ENCODE measurements at places on chromosomes 16 and 17. TPM values are rescaled to one million over a fixed set of nuclear protein-coding genes. Genes with fewer than 3 reads are reported as not detected.

The SLFN12L gene
- 0.50 TPM for total RNA-seq

DNA sequence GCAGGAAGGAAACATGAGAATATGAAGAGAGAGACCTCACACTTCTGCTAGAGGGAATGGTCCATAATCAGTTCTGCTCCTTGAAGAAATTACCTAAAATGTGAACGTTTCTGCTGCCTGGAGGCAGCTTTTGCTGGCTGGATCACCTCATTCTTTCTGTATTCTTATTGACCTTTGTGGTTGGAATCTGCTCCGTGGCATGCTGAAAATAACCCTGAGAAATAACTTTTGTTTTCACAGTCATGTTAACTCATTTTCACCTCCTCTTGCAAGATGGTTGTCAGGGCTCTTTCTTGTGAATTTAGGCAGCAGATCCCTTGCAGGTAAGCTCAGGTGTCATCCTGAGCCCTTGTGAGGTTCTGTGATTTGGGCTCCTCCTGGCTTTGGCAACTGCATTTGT is 70.2 kb downstream of the IRF8 start:
- no peak for ATAC-seq

DNA sequence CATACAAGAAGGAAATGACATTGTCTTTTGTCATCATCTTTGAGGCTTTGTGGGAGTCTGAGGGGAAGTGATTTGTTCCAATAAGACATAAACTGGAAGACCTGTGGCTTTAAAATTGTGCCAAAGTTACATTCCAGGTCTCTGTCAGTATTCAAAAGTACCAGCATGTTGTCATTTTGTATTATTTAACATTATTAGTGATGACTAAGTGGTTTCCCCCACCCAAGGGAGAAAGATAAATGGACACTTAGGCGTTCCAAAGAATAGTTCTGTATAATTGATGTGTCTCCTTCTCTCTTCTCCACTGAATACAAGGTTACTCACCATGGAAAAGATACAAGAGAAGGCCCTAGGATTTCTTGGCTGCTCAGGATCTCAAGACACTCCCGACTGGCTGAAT is 3.8 kb downstream of the CFAP97D1 start:
- no peak for ATAC-seq

The CHST4 gene
- not detected for total RNA-seq

DNA sequence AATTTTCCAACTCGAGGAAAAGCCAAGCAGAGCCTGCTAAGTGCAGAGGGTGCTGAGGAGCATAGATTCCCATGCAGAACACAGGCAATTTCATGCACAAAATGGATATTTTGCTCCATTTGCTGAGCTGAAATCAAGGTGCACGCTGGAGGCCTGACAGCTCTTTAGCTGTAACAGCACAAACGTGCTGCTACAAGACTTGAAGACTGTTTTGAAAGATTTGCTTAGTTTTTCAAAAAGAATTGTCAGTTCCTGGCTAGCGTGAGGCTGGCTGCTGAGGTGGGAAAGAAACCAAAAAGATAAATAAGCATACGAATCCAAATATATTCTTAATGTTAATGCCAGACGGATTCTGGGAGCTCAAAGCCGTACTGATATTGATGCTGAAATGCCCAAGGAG is 309.0 kb upstream of the MAF start:
- no peak for ATAC-seq

The KRTAP9-8 gene
- not detected for total RNA-seq

GRCh38 chr16:87864331-87864989 is 4.8 kb downstream of the SLC7A5 start:
- no peak for ATAC-seq
